ENCODE measurements at places on chromosomes 2 and 18.

GRCh38 chr2:181613241-181613640, 43.7 kb downstream of the CERKL start:
- DNase-seq = no peak

DNA sequence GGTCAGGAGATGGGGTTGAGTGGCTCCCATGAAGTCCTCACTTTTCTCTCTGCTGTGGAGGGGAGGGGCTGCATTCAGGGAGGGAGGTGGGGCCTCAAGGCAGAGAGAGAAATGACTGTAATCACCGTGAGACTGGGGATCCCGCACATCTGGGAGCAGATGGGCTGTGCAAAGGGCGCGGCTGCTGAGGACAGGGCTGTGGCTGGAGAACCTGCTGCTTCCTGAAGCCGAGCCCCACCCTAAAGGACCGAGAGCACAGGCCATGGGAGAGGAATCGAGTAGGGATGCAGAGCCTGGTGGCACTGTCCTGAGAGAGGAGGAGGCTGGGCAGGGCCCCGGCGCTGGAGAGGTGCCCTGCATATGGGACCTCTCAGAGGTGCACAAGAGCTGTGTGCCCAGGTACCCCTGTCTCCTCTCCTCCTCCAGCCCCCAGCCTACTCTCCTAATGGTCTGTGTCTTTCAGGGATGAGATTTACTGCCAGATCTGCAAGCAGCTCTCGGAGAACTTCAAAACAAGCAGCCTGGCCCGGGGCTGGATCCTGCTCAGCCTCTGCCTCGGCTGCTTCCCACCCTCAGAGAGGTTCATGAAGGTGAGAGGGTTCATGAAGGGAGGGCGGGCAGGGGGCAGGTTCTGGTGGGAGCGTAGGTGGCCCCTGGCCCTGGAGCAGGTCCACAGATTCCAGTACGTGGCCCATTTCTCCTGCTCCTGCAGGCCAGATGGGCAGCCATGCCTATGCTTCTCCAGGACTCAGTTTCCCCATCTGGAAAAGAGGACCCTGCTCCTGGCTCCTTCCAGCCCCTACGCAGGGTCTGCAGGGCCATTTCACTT, 25.9 kb upstream of the GPR17 start:
- DNase-seq = no peak

DNA sequence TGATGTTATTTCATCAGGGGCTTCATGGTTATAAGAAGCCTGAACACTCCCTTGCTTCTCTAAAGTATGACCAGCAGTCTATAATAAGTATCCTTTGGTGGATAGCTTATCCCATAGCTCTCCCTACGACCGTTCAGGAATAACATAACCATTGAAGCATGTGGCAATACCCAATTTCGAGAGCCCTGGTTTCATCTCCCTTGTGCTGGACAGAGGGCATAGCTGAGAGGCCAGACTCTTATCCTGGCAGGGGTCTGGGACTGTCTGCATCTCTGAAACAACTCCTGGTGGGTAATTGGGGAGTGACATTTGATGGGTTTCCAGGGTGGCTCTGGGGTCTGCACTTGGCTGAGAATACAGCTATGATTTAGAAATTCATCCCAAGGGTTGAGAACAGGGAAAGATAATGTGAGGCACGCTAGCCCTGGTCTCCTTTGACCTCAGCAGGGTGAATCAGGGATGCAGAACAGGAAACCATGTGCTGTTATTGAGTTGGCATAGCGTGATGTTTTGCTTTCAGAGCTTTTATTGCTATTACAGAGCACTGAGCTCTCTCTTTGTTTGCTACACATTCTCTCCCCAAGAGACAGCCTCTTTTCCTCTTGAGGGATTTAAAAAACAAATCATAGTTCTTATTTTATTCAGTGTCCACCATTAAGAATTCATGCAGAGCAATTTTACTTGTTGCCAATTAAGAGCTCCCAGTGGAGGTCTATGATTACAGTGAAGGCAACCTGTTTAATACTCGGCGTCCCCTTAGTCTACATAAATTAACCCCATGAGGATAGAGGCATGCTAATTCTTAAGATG, 274.5 kb downstream of the NCKAP5 start:
- DNase-seq = no peak

GRCh38 chr18:39753178-39753577, 2187.6 kb upstream of the CELF4 start:
- no peak for DNase-seq

- no peak for DNase-seq
These were observed 26.0 kb upstream of the PAX8 start for GRCh38 chr2:113304702-113305101.

Measured in common myeloid progenitor, CD34-positive (primary cell).